ENCODE measurements at places on chromosomes 13 and 19. TPM values are rescaled to one million over a fixed set of nuclear protein-coding genes. Genes with fewer than 3 reads are reported as not detected.

- no peak for DNase-seq
Measured at GRCh38 chr13:94335761-94336526, 143.5 kb downstream of the DCT start.

DNA sequence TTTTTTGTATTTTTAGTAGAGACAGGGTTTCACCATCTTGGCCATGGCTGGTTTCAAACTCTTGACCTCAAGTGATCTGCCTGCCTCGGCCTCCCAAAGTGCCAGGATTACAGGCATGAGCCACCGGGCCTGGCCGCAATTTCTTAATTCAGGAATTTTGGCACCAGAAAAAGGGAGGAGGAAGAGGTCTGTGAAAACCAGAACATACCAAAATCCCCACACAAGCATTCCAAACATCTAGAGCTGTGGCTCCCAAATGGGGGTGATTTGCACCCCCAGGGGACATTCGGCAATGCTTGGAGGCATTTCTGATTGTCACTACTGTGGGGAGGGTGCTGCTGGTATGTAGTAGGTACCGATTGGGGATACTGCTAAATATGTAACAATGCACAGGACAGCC is 40.2 kb upstream of the ABCC4 start:
- DNase-seq: no peak

The IER2 gene
- total RNA-seq: 184 TPM

The SIGLEC12 gene
- total RNA-seq: 0.48 TPM

The C2CD4C gene
- total RNA-seq: not detected

The TGFB1 gene
- total RNA-seq: 30.3 TPM
